ENCODE measurements at places on chromosomes 13 and 19. TPM values are rescaled to one million over a fixed set of nuclear protein-coding genes. Genes with fewer than 3 reads are reported as not detected.

DNA sequence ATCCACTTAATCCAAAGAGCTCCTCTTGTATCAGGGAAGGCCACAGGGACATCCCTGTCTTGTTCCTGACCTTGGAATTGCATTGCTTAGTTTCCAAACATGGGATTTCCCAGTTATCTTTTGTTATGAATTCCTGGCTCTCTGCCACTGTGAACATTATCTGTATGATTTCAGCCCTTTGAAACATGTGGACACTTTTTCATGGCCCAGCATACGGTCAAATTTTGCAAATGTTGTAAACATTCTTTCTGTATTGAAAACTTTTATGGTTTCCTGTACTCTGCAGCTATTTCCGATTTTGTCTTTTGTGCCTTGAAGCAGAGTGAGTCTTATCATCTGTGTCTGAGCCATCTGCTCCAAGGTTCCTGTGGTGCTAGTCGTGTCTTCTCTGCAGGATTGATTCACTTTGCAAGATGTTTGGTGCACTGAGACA, 4.5 kb upstream of the CFAP97D2 start:
- no peaks in the 10 kb centered on the region for H3K36me3 ChIP-seq
- no peak overlapping the region for H3K4me3 ChIP-seq
- peaks cover 21% of the 10 kb centered on the region for H3K27me3 ChIP-seq
- no peak overlapping the region for H3K27ac ChIP-seq
- DNase-seq, result no peak

- no peak overlapping the region for H3K27ac ChIP-seq
- DNase-seq, result no peak
- H3K36me3 ChIP-seq, result no peaks in the 10 kb centered on the region
- no peak overlapping the region for H3K4me3 ChIP-seq
Observed at GRCh38 chr19:9943744-9944143, 7.4 kb upstream of the OLFM2 start.

- H3K4me1 ChIP-seq, result peaks cover 7% of the 10 kb centered on the region
- no peaks in the 10 kb centered on the region for H3K36me3 ChIP-seq
- no peak for DNase-seq
- H3K27ac ChIP-seq, result no peak overlapping the region
- no peak overlapping the region for H3K4me3 ChIP-seq
- peaks cover 6% of the 10 kb centered on the region for H3K27me3 ChIP-seq
Observed at GRCh38 chr13:29902632-29903305, 52.4 kb upstream of the UBL3 start.

DNA sequence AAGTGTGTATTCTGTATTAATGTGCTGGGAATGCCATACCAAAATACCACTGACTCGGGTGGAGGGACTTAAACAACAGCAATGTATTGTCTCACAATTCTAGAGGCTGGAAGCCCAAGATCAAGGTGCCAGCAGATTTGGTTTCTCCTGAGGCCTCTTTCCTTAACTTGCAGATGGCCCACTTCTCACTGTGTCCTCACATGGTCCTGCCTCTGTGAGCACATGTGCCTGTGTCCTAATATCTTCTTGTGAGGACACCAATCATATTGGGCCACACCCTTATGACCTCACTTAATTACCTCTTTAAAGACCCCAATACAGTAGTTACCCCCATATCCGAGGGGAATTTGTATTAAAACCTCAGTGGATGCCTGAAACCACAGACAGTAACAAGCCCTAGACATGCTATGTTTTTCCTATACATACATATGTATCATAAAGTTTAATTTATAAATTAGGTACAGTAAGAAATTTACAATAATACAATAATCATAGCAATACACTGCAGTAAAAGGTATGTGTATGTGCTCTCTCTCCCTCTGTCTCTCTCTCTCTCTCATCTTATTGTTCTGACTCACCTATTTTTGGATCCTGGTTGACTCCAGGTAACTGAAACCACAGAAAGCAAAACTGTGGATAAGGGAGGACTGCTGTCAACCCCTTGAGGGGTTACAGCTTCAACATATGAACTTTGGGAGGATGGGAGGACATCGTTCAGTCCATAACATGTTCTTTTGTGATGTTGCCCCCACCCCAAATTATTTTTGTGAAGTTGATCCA, 174.3 kb downstream of the IRS2 start:
- no peaks in the 10 kb centered on the region for H3K4me1 ChIP-seq
- H3K4me3 ChIP-seq, result no peak overlapping the region
- no peak for DNase-seq

DNA sequence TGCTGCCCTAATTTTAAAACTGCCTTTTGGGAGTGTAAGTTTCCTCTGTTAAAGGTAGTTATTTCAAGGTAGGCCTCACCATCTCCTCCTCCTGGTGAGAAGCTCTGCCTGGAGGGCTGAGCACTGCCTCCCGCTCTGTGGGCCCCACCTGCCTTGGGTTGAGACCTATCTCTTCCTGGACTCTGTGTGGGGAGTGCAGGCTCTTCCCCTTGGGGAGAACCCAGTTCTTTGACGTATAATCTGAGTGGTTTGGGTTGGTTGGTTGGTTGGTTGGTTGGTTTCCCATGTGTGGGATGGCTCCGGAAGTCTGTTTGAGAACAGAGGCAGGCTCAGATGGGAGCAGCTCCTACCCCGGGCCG, 39.1 kb downstream of the ACTN4 start:
- H3K4me3 ChIP-seq, result peak overlapping the region; percentile 24
- H3K27me3 ChIP-seq, result no peaks in the 10 kb centered on the region
- peaks cover 5% of the 10 kb centered on the region for H3K36me3 ChIP-seq
- H3K4me1 ChIP-seq, result peaks cover 100% of the 10 kb centered on the region
- H3K27ac ChIP-seq, result peak overlapping the region; percentile 91

GRCh38 chr19:56261145-56261544, 11.4 kb upstream of the EDDM13 start:
- no peak overlapping the region for H3K27ac ChIP-seq
- H3K36me3 ChIP-seq, result no peaks in the 10 kb centered on the region
- DNase-seq, result no peak
- H3K4me1 ChIP-seq, result peaks cover 13% of the 10 kb centered on the region

- no peaks in the 10 kb centered on the region for H3K27me3 ChIP-seq
- no peak for DNase-seq
- no peaks in the 10 kb centered on the region for H3K36me3 ChIP-seq
- peak overlapping the region; percentile 75 for H3K27ac ChIP-seq
- no peak overlapping the region for H3K4me3 ChIP-seq
- peaks cover 13% of the 10 kb centered on the region for H3K4me1 ChIP-seq
Observed at GRCh38 chr13:47546391-47547225, 454.5 kb downstream of the SUCLA2 start.

DNA sequence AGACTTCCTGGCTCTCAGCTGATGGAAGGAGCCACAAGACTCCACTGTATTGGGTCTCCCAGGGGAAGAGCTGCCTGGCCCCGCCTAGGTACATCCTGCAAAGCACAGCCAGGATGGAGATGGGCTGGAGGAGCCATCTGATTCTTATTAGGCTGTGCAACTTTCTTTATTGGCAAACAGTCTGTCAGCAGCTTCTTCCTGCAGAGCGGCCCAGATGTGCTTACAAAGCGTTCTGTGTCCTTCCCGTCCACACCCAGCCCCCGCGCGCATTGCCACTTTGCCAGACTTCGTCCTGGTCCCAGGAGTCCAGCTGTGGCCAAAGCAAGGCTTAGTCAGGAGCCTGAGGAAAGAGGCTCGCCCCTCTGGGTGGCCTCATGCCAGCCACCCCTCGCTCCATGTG, 409.3 kb downstream of the ZNF536 start:
- H3K27me3 ChIP-seq, result peaks cover 43% of the 10 kb centered on the region
- H3K36me3 ChIP-seq, result no peaks in the 10 kb centered on the region
- no peak overlapping the region for H3K27ac ChIP-seq

CEBPA gene
- 1.7 TPM for total RNA-seq

CLEC4G gene
- 0.71 TPM for total RNA-seq

KLK8 gene
- not detected for total RNA-seq

DHX34 gene
- 8.1 TPM for total RNA-seq

ZNF432 gene
- 7.8 TPM for total RNA-seq
